ENCODE measurements at places on chromosomes 1 and 21. TPM values are rescaled to one million over a fixed set of nuclear protein-coding genes. Genes with fewer than 3 reads are reported as not detected.

OR2T2 gene
- not detected for polyA plus RNA-seq

ABCB10 gene
- 10.0 TPM for polyA plus RNA-seq

SHISAL2A gene
- 8.4 TPM for polyA plus RNA-seq

CFHR2 gene
- polyA plus RNA-seq: not detected

GUK1 gene
- 488 TPM for polyA plus RNA-seq

EXTL1 gene
- polyA plus RNA-seq: not detected

RIMS3 gene
- 1.5 TPM for polyA plus RNA-seq

GRCh38 chr21:16770266-16770665 is 742.6 kb upstream of the CXADR start:
- no peak overlapping the region for H3K4me3 ChIP-seq
- no peaks in the 10 kb centered on the region for H3K4me1 ChIP-seq
- no peaks in the 10 kb centered on the region for H3K36me3 ChIP-seq
- H3K27ac ChIP-seq: no peak overlapping the region
- no peak for DNase-seq

DNA sequence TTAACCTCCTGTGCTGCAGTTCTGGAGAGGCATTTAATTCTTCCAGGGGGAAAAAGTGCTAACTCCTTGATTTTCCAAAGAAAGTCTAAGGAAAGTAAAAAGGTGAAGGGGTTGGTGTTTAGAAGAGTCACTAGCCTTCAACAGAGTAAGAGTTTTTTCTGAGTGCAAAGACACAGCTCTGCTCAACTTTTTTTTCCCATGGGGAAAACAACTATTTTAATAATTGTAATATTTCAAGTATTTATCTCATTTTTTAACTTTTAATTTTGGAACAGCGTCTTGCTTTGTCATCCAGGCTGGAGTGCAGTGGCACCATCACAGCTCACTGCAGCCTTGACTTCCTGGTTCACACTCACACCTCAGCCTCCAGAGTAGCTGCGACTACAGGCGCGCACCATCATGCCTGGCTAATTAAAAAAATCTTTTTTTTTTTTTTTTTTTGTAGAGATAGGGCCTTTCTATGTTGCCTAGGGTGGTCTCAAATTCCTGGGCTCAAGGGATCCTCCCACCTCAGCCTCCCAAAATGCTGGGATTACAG is 202.6 kb downstream of the APP start:
- no peaks in the 10 kb centered on the region for H3K27me3 ChIP-seq
- H3K36me3 ChIP-seq: no peaks in the 10 kb centered on the region
- DNase-seq: no peak
- no peak overlapping the region for H3K4me3 ChIP-seq

Data from CD4-positive, alpha-beta memory T cell (primary cell).